A549 (cell line): ENCODE measurements at places on chromosomes 6 and 20. TPM values are rescaled to one million over a fixed set of nuclear protein-coding genes. Genes with fewer than 3 reads are reported as not detected.

- DNase-seq: no peak
Measured at GRCh38 chr6:43491750-43492661, 14.6 kb downstream of the TJAP1 start.

GRCh38 chr20:44768854-44769480 lies 23.3 kb downstream of the KCNK15 start:
- no peak for DNase-seq

DNA sequence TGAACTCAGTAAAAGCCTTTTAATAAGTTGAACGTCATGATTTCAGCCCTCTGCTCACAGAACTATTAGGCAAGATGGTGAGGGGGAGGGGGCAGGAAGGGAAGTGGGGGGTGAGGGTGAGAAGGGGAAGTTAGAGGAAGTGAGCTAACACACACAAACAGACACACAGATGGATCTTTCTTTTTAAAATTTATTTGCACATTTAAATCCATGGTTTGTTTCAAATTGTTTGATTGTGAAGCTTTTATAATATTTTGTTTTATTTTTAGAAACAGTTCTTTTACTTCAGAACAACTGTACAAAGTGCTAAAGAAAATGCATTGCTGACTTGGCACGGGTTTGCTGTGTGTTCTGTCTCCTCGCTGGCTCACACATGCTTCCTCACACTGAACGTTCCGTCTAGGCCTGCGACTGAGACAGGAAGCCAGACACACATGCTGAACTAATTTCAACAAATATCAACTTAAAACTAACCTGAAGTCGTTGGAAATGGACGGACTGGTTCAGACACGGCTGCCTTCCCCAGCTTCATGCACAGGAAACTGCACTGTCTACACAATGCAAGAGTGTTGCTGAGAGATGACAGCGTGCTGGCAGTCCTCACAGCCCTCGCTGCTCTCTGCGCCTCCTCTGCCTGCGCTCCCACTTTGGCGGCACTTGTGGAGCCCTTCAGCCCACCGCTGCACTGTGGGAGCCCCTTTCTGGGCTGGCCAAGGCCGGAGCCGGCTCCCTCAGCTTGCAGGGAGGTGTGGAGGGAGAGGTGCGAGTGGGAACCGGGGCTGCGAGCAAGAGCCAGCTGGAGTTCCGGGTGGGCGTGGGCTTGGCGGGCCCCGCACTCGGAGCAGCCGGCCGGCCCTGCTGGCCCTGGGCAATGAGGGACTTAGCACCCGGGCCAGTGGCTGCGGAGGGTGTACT lies 8.1 kb upstream of the ZBP1 start:
- DNase-seq: no peak

GRCh38 chr6:71367756-71368155 lies 79.1 kb downstream of the OGFRL1 start:
- DNase-seq: no peak

- DNase-seq: no peak
Measured at GRCh38 chr20:46399401-46399800, 7.0 kb downstream of the ELMO2 start.

DNA sequence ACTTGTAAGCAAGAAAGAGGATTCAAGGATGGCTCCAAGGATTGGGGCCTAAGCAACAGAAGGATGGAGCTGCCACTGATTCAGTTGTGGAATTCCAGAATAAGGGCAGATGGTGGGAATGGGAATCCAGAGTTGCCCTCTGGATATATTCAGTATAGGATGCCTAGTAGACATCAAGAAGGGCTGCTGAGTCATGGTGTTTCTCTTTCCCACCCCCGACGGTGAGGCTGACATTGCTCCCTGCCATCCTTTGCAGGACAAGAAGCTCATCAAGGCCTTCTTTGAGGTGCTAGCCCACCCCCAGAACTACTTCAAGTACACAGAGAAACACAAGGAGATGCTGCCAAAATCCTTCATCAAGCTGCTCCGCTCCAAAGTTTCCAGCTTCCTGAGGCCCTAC lies 11.2 kb upstream of the ZNF76 start:
- DNase-seq: peak; percentile 7

The SSTR4 gene
- polyA plus RNA-seq: 0.08 TPM in 2 of 3 replicates, not detected in the other

DNA sequence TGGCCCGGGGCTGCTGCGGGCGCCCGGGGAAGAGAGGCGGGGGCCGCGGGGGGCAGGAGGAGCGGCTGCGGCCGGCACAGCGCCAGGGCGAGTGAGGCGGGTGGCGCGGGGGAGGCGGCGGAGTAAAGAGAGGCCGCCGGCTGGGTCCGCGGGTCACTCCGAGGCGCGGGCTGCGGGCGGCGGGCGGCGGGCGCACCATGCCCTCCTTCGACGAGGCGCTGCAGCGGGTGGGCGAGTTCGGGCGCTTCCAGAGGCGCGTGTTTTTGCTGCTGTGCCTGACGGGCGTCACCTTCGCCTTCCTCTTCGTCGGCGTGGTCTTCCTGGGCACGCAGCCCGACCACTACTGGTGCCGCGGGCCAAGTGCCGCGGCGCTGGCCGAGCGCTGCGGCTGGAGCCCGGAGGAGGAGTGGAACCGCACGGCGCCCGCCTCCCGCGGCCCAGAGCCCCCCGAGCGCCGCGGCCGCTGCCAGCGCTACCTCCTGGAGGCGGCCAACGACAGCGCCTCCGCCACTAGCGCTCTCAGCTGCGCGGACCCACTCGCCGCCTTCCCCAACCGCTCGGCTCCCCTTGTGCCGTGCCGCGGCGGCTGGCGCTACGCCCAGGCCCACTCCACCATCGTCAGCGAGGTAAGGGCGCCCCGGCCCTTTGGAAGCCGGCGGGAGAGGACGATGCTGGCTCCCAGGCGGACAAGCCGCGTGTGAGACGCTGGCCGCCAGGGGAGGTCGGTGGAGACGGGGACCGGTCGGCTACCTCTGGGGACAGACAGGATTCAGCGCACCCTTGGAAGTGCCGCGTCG lies at the start of gene SLC22A3:
SLC22A3 (plus strand) TSS at position 156 of the 797 bp plus-strand sequence; CDS start at position 198, 42 bp downstream.
- DNase-seq: peak; percentile 43

- DNase-seq: no peak
Measured at GRCh38 chr6:40512340-40512739, 74.8 kb downstream of the LRFN2 start.

The WFDC5 gene
- not detected in 3 replicates for polyA plus RNA-seq

- DNase-seq: peak; percentile 80
Measured at GRCh38 chr20:53804920-53805894, 211.6 kb upstream of the ZNF217 start.

GRCh38 chr6:48426636-48427035 lies 315.6 kb upstream of the PTCHD4 start:
- no peak for DNase-seq

DNA sequence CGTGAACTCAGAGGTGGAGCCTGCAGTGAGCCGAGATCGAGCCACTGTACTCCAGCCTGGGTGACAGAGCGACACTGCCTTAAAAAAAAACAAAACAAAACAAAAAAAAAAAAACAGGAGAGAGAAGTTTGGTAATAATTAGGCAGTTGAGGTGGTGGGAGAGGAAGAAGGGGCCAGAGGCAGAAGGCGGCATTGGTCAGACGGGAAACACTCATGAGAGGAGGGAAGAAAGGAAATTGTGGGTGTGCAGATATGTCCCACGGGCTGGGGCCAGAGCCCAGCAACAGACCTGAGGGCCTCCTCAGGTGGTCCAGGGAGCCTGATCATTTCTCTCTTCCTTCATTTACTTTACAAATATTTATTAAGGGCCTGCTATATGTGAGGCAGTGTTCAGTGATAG lies 20.0 kb downstream of the SULF2 start:
- DNase-seq: no peak

GRCh38 chr6:123276546-123276980 lies 280.5 kb downstream of the CLVS2 start:
- no peak for DNase-seq

DNA sequence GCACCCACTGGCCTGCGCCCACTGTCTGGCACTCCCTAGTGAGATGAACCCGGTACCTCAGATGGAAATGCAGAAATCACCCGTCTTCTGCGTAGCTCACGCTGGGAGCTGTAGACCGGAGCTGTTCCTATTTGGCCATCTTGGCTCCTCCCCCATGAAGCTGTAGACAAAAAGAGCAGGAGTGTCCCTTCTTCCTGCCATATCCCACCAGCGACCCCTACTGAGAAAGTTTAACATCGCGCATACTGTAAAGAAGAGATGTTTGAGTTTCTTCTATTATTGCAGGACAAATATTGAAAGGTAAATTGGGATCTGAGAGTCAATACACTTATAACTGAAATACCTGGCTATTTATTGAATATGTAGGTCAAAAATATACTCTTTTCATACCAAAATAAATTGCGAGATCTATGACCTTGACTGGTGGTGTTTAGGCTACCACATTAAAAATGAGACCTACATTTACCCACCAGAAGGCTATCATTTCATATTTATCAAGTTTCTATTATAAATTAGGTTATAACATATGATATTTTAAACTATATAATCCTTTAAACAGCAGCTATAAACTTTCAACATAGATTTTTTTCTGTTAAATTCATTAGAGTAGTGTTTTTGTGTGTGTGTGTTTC lies 586.3 kb downstream of the HTR1B start:
- peak; percentile 10 for DNase-seq

DNA sequence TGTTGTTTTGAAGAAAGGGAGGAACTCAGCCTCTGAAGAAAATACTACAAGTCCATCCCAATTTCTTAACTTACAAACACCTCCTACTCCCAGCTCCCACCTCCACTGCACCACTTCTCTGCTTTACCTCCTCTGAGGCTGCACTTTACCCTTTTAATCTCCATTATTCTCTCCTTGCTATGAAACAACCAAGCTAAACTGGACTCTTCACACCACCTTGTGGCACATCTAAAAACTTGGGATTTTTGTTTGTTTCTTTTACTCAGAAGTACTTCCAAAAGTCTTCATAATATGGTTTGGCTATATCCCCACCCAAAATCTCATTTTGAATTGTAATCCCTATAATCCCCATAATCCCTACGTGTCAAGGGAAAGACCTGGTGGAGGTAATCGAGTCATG lies 142.2 kb downstream of the MOXD1 start:
- DNase-seq: peak; percentile 12

The SUPT3H gene
- 4.0 to 4.8 TPM (median 4.3 TPM) in 3 replicates for polyA plus RNA-seq

The CDK5RAP1 gene
- 39.6 to 40.4 TPM (median 40.3 TPM) in 3 replicates for polyA plus RNA-seq

The GPR6 gene
- polyA plus RNA-seq: not detected in 3 replicates

DNA sequence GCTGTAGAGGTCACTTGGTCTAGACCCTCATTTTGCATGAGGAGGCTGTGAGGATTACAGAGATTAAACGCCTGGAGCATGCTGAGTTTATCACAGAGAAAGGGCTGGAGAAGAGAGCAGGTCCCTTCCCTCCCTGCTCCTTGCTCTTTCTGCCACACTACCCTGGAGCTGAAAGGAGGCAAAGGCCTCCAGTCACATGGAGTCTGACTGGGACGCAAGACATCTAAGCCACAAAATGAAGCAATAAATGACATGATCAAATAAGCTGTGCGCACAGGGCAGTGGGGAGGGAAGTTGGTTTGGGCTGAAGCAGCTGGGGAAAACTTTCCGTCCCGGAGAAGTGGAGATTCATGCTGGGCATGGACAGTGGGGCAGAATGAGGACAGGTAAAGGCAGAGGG lies 33.3 kb downstream of the ATXN1 start:
- DNase-seq: no peak

- no peak for DNase-seq
Measured at GRCh38 chr20:4451487-4452081, 270.1 kb upstream of the PRND start.

GRCh38 chr20:63567136-63567385 lies 7.0 kb downstream of the HELZ2 start:
- no peak for DNase-seq

DNA sequence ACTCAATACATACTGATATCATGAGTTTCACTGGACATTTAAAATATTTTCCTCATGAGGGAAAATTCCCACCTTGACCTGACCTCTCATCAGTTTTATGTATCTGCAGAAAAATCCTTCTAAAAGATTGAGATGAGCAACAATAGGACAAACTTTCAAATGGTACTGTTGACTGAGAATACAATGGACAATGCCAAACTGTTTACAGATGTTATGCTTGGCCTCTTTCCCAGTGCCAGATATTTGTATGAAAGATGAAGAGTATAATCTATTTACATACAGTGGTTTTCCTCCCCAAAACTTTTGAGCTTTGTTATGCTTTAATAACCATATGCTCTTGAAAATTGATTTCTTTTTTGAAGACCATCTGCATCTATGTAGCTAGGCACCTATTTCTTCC lies 245.1 kb upstream of the RSPO3 start:
- DNase-seq: no peak

GRCh38 chr6:27693766-27694546 lies 218.2 kb downstream of the OR2B2 start:
- DNase-seq: peak; percentile 42

GRCh38 chr20:24581443-24582170 lies 112.2 kb downstream of the SYNDIG1 start:
- DNase-seq: no peak

The TFAP2D gene
- not detected in 3 replicates for polyA plus RNA-seq

DNA sequence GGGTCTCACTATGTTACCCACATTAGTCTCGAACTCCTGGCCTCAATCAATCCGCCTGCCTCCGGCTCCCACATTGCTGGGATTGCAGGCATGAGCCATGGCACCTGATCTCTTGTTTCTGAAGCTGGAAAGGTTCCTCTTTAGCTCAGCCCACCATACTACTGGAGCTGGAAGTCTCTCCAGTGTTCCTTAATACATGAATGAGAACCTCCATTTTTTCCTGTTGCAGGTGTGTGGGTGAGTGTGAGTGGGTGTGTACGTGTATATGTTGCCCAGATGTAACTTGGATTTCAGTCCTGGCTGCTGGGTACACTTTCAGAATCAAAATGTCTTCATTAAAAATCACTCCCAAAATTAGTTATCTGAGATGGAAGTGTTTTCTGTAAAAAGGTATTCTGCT lies 11.1 kb downstream of the PNPLA1 start:
- no peak for DNase-seq

DNA sequence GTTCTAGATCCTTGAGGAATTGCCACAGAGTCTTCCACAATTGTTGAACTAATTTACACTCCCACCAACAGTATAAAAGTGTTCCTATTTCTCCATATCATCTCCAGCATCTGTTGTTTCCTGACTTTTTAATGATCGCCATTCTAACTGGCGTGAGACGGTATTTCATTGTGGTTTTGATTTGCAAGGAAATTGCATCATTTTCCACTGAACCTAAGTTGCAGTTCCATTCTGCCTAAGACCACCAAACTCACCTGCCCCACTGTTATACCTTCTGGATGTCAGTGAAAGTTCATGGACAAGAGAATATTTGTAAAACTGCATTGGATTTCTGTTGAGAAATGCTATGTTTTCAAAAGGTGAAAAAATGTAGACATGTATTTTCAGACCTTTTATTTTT lies 132.9 kb upstream of the ESR1 start:
- no peak for DNase-seq

DNA sequence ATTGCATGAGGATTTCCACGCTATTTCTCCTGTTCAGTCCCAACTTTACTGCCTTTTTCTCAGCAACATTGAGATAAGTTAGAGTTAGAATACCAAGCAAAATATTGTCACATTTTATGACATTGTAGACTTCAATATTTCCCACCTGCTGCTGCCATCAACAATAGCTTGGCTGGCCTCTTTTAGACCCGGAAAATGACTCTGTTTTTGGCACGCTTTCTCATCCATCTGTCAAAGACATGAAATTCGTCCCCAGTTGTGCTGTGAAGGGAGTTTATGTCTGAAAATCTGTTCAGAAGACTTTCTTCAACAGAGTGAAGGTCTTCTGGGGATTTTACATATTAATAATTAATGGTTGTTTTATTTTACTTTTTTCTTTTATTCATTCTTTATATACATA lies 857.3 kb downstream of the FRK start:
- DNase-seq: no peak

- peak; percentile 8 for DNase-seq
Measured at GRCh38 chr6:22399693-22400092, 102.9 kb upstream of the PRL start.

GRCh38 chr6:21507811-21508210 lies 85.7 kb upstream of the SOX4 start:
- DNase-seq: no peak
